ENCODE measurements at places on chromosomes 11 and 22. TPM values are rescaled to one million over a fixed set of nuclear protein-coding genes. Genes with fewer than 3 reads are reported as not detected.

Gene CLMP
- 5.5 TPM for total RNA-seq

- DNase-seq, result no peak
These were observed 10.7 kb downstream of the PCSK7 start for GRCh38 chr11:117220999-117221774.

GRCh38 chr11:6395470-6396060, 5.3 kb downstream of the SMPD1 start:
- no peak for DNase-seq

GRCh38 chr11:27518518-27518917, 11.9 kb upstream of the LIN7C start:
- DNase-seq, result no peak

Gene POU2F3
- total RNA-seq, result 0.97 TPM

DNA sequence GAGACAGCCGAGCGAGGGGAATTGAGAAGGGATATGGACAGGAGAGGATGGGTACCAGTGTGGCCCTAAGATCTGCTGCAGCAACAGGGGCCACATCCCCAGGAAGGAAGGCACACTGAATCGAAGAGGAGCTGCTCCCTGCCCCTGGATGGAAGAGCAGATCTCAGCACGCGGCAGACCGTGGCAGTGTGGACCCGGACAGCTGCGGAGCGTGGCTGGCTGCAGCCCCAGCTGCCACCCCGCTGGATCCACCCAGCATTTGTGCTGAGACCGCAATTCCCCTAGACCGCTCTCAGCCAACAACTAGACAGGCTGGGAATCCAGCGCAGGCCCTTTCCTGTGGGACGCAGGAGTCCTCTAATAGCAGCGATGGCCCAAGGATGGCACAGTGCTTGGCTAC, 94.7 kb downstream of the NECTIN1 start:
- DNase-seq, result no peak

- no peak for DNase-seq
These were observed 77.4 kb downstream of the NAV2 start for GRCh38 chr11:19789835-19790710.

Gene MPEG1
- total RNA-seq, result not detected

Gene OR9G1
- not detected for total RNA-seq

- DNase-seq, result no peak
These were observed 47.9 kb downstream of the DCUN1D5 start for GRCh38 chr11:103043826-103044678.

Gene EIF4G2
- 1,184 TPM for total RNA-seq

GRCh38 chr11:75475767-75476650, 43.0 kb upstream of the KLHL35 start:
- DNase-seq, result no peak

GRCh38 chr22:31477329-31477728, 12.3 kb downstream of the EIF4ENIF1 start:
- DNase-seq, result no peak

GRCh38 chr11:84628871-84629620, 998.1 kb downstream of the DLG2 start:
- DNase-seq, result no peak

DNA sequence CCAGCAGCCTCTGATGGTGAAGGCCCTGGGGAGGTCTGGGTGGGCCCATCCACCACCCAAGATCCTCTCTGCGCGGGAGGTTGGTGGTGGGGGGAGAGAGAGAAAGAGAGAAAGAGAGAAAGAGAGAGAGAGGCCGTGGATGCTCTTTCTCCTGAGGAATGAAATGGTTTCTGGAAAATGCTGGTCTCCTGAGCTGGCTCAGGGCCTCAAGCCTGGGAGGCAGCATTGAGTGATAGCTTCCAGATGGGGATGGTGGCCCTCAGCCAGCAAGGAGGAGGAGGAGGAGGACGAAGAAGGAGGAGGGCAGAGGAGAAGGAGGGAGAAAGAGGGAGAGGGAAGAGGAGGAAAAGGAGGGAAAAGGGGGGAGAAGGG, 4.6 kb downstream of the TSPAN32 start:
- no peak for DNase-seq

DNA sequence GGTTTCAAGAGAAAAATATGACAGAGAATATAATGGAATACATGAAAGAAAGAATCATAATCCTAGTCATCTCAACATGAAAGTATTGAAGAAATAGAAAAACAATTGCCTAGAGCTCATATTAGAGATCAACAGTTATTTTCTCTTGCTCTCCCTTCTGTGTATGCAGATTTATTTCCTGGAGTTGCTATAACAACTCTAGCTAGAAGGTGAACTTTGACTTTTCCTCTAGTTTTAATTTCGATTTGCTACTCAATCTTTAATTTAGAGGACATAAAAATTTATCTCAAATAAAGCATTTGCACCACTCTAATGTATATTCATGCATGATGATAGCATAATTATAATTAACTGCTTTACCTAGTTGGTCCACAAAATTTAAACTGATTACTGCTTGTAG, 84.6 kb upstream of the PICALM start:
- DNase-seq, result no peak

- DNase-seq, result no peak
These were observed 412 bp downstream of the FGF19 start for GRCh38 chr11:69703453-69703767.

DNA sequence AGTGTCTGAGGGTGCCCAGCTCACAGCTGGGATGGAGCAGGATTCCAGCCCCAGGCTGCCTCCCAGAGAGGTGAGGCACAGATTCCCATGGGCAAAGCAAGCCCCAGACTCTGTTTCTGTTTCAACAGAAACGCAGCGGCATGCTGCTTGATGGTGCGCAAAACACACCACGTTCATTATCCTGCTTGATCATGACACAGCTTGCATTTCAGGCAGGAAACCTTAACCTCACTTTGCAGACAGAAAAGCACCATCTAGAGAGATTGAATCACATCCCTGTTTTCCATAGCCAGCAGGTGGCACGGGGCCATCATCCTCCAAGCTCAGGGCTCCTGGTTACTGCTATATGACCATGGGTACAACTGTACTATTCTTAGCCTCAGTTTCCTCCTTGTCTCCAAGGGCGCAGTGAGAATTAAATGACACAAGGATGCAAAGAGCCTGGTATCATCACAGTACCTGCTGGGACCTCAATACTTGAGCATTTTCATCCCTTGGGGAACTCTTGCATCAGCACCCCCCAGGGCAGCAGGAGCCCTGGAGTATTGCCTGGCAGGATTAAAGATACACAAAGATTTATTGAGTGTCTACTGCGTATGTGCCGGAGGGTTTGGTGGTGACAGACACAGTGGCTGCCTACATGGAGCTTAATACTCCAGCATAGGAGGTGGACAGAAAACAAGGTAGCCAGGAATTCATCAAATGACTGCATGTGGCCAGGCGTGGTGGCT, 110.0 kb downstream of the TP53I11 start:
- no peak for DNase-seq

- DNase-seq, result no peak
These were observed 12.5 kb downstream of the ACER3 start for GRCh38 chr11:76872959-76873827.

Gene HTR3A
- not detected for total RNA-seq

DNA sequence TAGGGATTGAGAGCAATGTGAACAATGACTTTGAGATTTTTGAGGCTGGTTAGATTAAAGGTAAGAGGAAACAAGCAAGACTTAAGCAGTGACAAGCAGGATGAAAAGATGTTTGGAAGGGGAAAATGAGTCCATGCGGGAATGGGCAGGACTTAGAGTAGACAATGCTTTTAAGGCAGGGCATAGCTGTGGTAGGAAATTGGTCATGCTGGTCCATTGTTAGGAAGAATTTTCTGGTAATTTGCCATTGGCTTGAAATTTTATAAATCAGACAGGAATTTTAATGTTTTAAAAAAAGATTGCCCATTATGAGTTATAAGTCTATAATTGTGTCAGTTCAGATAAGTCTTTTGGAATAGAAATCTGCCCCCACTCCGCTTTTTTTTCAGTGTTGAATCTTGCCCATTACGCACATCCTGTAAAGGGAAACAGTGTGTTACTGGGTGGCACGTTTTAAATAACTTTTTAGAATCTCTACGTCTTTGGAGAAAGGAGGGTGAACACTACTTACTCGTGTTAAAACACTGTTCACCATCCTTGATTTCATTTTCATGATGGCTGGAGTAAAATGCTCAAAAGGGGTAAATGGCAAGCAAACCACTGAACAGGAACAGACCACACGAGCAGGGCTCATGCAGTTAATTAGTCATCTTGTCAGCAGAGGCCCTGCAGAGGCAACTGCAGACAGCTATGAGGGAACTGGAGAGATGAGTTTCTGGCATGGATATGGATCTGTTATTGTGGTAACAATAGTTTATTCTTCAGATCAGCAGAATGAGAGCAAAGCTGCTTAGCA, 25.0 kb downstream of the SWAP70 start:
- no peak for DNase-seq

DNA sequence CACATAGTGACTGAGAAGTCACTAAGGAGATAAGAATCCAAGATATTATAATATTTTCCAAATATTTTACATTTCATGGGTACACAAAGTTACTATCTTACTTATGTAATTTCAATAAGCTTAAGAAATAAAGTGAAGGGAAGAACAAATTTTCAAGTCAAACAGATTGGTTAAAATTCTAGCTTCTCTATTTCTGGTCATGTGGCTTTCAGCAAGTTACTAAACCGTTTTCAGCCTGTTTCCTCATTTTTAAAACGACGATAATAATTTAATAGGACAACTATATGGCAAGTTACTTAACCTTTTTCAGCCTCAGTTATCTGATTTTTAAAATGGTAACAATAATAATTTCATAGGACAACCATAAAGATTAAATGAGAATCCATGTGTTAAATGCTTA, 15.6 kb downstream of the DCUN1D5 start:
- DNase-seq, result no peak

GRCh38 chr22:47437110-47437509, 674.7 kb downstream of the TBC1D22A start:
- DNase-seq, result no peak

Gene UCP2
- total RNA-seq, result 12.8 TPM

- DNase-seq, result no peak
These were observed 780 bp downstream of the TRIM44 start for GRCh38 chr11:35663408-35663702.

- DNase-seq, result no peak
These were observed 5.7 kb downstream of the CTSD start for GRCh38 chr11:1757861-1758610.

GRCh38 chr22:47810505-47811500, 1048.4 kb downstream of the TBC1D22A start:
- no peak for DNase-seq

- no peak for DNase-seq
These were observed 134.1 kb downstream of the GRIK4 start for GRCh38 chr11:120645639-120646038.

GRCh38 chr11:57427727-57428082, 784 bp upstream of the SLC43A3 start:
- DNase-seq, result no peak

- DNase-seq, result no peak
These were observed 32.2 kb downstream of the MMP20 start for GRCh38 chr11:102592634-102593581.

DNA sequence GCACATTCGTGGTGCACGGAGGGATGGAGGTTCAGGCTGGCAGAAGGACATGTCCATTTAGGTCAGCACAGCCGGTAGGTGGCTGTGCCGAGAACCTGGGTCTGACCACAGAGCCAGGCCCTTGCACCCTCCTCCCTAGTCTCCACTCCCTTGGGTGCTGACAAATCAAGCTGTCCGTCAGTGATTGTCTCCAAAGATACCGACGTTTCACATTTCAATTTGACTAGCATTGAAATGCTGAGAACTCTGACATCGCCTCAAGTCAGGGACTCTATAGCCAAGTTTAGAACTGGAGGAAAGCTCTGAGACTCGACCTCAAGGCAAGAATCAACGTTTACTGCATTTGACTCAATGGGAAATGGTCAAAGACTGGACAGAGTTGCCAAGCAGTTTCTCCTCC, 1321.1 kb downstream of the TBC1D22A start:
- no peak for DNase-seq

Measured in endothelial cell (in vitro differentiated cells).